ENCODE measurements at places on chromosomes 1 and 21.
A peak's percentile ranks its signal among the peaks of the same experiment; 100 is the strongest.

- peak; percentile 33 for DNase-seq
Measured at GRCh38 chr1:158112994-158113758, 67.5 kb upstream of the CD1D start.

DNA sequence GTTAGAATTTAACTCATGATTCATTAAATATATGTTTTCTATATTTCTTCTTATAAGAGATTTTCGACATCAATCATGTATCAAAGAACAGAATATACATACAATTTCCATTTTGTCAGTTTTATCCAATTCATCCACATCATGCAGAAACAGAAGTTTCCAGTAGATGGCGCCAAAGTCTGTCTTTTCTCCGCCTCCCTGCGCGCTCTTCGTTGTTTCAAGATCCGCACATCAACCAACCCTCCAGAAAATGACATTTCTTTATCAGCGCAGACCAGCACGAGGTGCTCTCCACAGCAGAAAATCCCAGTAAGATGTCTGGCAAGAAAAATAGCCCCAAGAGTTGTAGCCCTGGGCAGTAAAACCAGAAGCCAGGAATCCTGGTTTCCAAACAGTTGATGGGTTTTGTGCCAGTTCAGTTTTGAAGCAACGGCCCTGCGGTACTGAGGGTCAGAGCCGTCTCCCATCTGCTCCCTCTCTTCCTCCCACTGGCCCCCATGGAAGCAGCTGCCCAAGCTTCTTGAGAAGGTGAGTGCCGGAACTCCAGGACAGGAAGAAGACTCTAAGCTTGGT, 38.6 kb upstream of the GPR137B start:
- peak; percentile 52 for DNase-seq

- DNase-seq, result no peak
Measured at GRCh38 chr1:4005431-4005830, 105.4 kb upstream of the C1orf174 start.

DNA sequence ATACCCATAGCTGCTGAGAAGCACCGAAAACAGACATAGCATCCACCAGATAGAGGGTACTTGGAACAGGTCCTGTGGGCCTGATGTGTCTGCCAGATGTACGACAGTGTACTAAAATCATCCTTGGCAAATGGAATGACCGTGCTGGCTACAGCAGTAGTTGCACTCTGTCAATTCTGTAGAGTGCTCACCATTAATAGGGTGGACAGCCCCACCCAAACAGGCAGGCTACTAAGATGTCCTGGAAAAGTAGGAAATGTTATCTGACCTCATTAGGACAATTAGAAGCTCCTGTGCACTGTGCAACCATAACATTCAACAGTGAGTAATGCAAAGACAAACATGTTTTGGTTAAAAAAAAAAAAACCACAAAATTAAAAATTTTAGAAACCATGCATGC, 106.2 kb downstream of the PTPN14 start:
- DNase-seq, result peak; percentile 57

DNA sequence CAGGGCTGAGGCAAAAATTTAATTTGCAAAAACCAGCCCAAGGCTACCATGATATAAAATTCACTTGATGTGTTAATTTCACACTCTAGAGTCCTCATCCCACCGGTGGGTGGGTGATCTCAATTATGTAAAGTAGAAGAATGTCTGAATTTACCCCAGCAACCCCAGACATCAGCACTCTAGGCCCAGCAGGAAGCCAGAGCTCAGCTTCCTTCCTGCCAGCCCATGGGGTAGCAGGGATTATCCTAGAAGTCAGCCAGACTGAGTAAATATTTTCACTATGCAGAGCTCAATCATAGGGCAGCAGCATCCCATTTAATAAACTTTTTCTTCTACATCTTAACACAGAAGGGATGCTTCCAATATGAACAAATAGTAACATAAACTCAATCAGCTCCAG, 71.0 kb downstream of the SIPA1L2 start:
- no peak for DNase-seq

DNA sequence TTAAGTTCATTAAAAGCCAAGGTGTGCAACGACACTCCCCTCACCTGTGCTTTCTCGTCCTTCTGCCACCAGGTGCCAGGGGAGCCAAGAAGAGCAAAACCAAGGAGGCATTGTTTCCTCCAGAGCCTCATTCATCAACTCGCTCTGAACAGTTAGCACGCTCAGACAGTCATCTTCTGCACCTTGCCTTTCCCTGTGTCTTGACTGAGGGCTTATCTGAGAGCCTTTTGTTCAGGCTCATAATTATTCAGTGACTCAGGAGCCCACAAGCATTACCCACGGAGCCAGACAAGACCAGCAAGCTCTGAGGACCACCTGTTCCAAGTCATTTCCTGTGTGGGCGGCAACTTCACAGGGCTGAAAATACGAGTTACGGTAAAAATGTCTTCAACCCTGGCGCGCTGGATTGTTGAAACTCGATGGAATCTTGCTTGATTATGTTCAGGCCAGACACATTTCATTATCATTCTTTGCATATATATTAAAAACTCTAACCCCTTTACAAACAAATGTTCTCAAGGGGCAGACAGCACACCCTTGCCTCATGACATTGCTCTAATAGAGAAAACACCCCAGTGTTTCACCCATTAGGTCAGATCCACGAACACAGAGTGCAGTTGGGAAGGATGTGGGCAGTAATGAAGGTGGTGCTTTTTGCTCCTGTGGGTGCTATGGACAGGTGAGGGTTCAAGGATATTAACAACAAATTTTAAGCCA, 89.7 kb upstream of the RUNX1 start:
- DNase-seq, result peak; percentile 85

DNA sequence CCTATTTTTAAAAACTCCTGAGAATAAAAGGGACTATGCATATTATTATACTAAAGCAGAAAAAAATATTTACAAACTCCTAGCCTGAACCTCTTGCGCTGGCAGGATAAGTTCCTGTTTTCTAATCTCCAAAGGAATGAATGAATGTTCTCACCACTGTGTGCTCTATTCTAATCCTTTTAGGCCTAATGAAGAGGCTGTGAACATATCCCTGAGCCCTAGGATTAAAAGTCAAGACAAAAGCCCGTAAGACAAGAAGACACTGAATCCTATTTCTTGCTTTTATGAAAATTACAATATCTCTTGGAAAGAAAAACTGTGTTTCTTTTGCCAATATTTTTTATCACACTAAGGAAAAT, 317.5 kb downstream of the HHAT start:
- no peak for DNase-seq

DNA sequence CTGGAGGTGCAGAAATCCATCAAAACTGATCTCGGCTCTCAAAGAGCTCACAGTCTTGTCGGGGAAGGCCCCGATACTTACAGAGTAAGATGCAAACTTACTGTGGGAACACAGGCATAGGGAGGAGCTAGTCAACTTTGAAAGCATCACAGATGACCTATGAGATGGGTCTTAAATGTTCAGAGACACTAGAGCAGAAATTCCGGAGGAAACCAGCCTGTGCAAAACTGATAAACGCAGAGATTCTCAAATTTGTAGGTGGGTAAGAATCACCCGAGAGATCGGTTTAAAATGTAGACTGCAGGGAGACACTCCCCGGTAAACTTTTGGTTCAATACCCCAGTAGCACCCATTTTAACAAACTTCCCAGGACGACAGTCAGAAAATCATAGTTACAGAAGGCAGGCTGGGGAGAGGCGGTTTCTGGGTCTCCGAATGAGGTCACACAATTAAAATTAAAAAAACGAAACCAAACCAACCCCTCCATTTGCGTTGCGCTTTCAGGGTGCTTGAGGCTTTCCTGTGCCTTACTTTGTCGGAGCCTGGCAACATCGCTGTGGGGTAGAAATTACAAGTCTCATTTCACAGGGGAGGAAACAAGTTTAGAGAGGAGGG, 755 bp upstream of the THRAP3 start:
- peak; percentile 53 for DNase-seq

DNA sequence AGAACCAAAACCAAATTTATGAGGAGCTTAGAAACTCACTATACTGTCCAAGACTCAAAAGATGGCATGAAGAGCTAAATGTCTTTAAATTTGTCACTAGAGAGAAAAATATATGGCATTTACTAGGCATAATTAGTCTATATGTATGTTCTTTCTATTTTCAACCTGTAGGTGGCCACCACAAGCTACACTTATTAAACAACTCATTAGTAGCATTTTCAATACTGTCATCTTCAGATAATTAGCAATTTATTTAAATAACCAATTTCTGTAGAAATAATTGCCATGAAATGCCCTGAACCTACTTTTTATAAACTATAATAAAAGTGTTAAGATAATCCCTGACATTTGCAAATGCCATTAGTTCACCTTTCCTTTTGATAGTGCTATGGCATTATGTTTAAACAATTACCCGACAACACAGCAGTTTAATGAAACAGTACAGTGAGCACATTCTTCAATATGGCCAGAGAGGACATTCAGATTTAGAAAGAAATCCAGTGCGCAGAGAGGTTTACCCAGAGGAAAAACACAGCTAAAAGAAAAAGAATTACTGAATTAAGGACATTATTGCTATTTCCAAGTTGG, 522.5 kb downstream of the PTBP2 start:
- DNase-seq, result peak; percentile 33

DNA sequence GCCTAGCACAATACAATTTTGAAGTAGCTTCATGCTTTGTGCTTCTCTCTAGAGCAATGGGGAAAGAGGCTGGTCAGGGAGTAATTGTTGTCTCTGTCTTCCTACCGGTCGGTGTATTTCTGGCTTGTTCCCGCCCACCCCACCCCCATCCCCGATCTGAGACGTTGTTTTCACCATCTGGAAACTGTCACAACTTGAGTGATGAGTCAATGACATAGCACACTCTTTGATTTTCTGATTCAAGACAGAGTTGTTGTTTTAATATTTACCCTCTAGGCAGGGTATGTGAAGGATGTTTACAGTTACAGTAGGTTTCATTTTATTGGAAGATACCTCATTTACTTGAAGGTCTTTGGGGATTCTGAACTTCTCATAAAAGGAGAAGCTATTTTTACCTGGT, 7.0 kb downstream of the IL12RB2 start:
- no peak for DNase-seq

GRCh38 chr1:58592522-58593134, 15.6 kb upstream of the TACSTD2 start:
- DNase-seq, result peak; percentile 90

DNA sequence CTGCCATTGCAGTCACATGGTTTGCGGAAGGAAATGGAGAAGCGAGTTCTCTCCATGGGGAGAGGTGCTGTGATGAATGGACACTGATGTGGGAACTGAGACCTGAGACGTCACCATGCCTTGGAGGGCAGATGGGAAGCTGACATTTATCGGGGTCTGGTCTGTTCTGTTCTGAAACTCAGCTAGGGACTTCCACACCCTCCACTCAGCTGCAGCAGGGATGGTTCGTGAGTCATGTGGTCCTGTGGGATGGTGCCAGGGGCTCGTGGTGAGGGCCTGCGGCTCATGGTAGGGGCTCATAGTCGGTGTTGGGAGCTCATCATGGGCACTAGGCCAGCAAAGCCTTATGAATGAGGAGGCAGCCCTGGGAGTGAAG, 6.1 kb downstream of the GPR137B start:
- DNase-seq, result peak; percentile 47

GRCh38 chr1:200048244-200048643, 20.7 kb downstream of the NR5A2 start:
- no peak for DNase-seq

- no peak for DNase-seq
Measured at GRCh38 chr1:38093569-38094520, 47.3 kb upstream of the POU3F1 start.

GRCh38 chr1:233323718-233324117, 3.8 kb upstream of the MAP3K21 start:
- no peak for DNase-seq

DNA sequence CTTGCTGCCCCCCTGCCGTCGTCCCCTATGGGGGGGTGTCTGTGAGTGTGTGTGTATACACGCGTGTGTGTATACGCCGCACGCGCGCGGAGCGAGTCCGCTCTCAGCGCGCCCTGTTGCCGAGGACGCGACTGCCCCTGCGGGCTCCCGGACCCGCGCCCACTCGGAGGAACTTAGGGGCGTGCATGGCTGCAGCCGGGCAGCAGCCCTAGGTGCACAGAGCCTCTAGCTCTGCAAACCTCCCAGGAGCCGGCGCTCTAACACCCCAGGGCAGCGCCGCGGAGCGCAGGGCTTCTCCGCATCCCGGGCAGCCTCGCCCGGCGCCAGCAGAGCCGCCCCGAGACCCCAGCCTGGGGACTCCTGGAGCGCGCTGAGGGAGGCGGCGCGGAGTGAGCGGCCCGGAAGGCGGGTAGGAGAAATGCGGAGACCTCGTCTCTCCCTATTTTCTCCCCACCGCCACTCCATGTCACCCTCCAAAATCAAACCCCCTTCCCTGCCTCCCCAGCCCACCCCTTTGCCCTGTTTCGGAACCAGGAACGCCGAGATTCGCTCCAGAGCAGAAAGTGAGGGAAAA, 574 bp downstream of the ITPKB start:
- DNase-seq, result peak; percentile 20
